ENCODE measurements at places on chromosomes 1 and 21.

- DNase-seq: no peak
Measured at GRCh38 chr1:192159014-192159413, 752 bp downstream of the RGS18 start.

DNA sequence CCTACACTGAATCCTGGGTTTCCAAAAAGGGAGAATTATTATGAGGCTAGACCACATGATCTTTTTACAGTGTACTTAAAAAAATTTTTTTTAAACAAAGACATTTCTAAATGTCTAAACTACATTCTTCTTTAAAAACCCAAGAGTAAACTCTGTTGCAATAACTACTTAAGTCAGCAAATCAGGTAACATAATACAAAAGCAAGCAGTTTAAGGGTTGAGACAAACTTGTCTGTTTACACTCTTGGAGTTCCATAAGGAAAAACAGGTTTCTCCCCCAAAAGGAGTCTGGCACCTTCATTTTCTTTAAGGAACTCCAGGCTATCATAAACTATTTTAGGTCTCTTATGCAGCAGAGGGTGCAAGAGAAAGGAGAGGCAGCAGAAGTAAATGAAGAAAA lies 12.5 kb upstream of the ANKRD45 start:
- DNase-seq: no peak

GRCh38 chr21:34707876-34708325 lies 39.1 kb downstream of the CLIC6 start:
- DNase-seq: peak; percentile 86

DNA sequence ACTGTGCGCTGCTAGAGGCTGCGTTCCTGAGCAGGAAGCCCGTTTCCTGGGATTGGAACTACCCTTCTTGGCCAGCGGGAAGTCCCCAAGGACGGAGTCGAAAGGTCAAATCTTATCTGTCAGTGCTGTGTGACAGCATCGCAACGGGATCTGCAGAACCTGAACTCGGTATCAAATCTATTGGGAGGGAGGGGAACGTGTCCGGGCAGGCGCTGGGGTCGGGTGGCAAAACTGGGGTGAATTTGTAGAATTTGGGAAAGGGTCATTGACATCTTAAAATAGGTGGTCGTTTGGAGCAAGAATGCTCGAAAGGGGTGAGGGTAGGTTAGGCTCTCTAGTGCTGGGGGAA lies 725 bp upstream of the ARPC5 start:
- no peak for DNase-seq

GRCh38 chr1:218665221-218665620 lies 320.1 kb downstream of the TGFB2 start:
- no peak for DNase-seq

- no peak for DNase-seq
Measured at GRCh38 chr1:92707292-92707691, 77.6 kb downstream of the EVI5 start.

GRCh38 chr1:25517476-25518394 lies 25.7 kb upstream of the LDLRAP1 start:
- no peak for DNase-seq

- DNase-seq: no peak
Measured at GRCh38 chr1:79539001-79539400, 532.5 kb upstream of the ADGRL4 start.

DNA sequence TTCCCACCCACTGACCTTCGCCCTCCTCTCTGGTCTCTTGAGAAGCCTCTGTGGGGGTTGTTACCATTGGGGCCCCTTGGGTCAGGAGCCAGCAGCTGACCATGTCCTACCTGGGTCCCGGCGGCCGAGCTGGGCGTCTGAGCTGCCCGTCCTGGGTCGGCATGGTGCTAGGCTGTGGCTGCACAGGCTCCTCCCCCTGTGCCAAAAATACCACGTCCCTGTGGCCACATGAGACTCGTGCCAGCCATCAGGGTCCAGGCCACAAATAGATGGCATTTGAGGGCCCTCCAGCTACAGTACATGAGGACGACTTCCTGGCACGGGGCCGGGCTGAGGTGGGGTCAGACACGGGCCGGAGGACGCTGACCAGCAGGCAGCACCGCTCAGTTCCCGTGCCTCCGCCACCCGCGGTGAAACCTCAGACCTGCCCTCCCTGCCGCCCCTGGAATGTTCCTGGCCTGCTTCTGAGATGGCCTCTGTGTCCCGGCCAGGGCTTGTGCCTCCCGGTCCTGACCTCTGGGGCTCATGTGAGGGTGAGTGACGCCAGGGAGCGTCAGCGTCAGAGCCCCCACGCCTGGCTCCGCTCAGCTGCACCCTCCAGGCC lies at the start of gene PERM1:
Gene PERM1 (minus strand): TSS at position 139 of the 604 bp plus-strand sequence. CDS start 1,064 bp downstream, outside the sequence.
- DNase-seq: no peak

GRCh38 chr1:197788741-197789739 lies 13.8 kb upstream of the DENND1B start:
- no peak for DNase-seq

DNA sequence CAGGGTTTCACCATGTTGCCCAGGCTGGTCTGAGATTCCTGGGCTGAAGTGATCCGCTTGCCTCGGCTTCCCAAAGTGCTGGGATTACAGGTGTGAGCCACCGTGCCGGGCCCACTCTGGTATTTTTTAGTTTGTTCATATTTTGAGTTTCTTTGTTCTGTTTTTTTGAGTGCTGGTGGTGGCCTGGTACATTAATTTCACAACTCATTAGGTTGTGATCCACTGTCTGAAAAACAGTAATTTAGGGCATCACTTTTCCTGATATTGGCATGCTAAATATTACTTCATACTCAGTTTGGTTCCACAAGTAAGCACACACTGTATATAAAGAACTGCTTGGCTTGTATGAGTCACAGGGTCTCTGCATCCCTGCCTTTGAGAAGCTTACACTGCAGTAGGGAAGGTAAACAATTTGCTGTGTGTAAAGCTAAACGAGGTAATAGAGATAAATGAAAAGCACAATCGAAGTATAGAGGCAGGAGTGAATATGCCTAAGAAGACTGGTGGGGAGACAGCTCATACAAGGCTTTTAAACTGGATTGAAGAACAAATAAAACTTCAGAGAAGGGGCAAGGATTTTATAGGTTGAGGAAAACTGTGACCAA lies 7.7 kb downstream of the SNX27 start:
- DNase-seq: peak; percentile 21

- no peak for DNase-seq
Measured at GRCh38 chr1:47477595-47478080, 39.8 kb downstream of the FOXD2 start.

- DNase-seq: peak; percentile 71
Measured at GRCh38 chr1:25543425-25544242, at the start of gene LDLRAP1. Gene LDLRAP1 (plus strand): TSS chr1:25543606. CDS start chr1:25543699, 93 bp downstream.

GRCh38 chr1:205369701-205370123 lies 13.0 kb upstream of the KLHDC8A start:
- DNase-seq: no peak

- DNase-seq: peak; percentile 82
Measured at GRCh38 chr21:15732290-15732995, 2.7 kb downstream of the USP25 start.

- DNase-seq: peak; percentile 9
Measured at GRCh38 chr21:37557261-37557950, 190.8 kb downstream of the DYRK1A start.

DNA sequence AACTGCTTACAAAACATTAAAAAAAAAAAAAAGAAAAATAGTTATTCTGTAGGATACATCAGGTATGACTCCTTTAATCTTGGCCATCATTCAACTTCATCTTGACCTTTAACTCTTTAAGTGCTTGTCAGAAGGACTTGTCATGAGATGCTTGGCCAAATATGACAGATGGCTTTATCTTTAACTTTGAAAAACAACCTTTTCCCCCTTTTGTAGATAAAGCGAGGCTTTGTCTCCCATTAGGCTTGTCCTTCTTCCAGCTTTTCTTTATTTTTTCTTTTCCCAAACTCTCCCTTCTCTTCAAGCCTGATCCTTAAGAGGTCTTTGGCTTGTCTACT lies 2.3 kb downstream of the SRSF10 start:
- no peak for DNase-seq

- DNase-seq: no peak
Measured at GRCh38 chr1:47941609-47942239, 55.5 kb downstream of the TRABD2B start.

GRCh38 chr1:65407877-65408276 lies 12.6 kb upstream of the LEPR start:
- DNase-seq: no peak

DNA sequence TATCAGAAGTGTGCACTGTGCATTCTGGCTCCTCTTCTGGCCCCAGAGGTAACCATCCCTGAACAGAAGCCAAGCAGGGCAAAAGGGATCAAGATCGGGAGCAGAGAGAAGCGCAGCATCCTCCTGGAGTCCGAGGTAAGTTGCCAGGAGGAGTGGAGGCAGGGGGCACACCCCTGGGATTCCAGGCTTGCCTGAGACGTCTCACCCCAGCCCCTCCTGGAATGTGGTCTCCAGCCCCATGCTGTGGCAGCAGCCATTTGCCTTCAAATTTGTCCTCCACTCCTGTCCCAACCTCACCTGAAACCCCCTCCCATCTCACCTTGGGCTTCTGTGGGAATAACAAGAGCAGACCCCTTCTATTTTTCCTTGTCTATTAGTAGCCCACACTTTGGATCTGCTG lies 10.1 kb downstream of the LRRC71 start:
- no peak for DNase-seq

Data from activated CD4-positive, alpha-beta T cell treated with anti-CD3 and anti-CD28 coated beads, Interleukin-10, Interleukin-2, amounts not matched to agents 100 ng/mL and 50 ng/mL, durations not matched to agents 16 hours and 8 hours (primary cell).